Fibroblast of skin of right quadriceps (primary cell): ENCODE measurements at places on chromosomes 7 and 10.
A peak's percentile ranks its signal among the peaks of the same experiment; 100 is the strongest.

- no peak for DNase-seq
These were observed 2.1 kb upstream of the TMEM120A start for GRCh38 chr7:75996476-75996875.

DNA sequence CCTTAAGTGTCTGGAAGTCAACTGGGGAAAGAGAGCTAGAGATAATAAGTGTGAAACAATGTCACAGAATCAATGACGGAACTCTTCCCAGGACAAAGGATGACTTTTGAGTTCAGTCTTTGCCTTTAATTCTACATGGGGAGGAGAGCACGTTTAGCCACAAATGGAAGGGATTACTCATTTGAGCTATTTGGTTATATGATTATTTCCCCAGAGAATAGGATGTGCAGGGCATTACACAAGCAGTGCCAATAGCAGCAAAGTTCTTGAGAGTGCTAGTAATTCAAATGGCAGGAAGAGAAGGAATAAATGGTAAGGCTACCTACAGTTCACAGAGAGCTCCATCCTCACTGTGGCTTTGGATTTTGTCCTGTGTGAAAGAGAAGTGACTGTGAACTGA lies 6.0 kb downstream of the EGFR start:
- peak; percentile 81 for DNase-seq

DNA sequence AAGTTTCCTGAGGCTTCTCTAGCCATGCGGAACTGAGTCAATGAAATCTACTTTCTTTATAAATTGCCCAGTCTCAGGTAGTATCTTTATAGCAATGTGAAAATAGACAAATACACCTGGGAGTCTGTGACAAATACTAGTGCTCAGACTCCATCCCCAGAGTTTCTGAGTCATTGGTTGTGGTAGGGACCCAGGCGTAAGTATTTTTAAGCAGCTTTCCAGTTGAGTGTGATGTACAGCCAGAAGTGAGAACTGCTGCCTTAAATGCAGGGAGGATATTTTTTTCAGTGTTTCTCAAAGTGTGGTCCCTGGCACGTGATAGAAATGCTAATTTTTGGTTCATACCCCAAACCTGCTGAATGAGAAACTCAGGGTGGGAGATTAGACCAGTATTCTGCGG lies 121.7 kb downstream of the SORCS3 start:
- DNase-seq = no peak

GRCh38 chr7:99790407-99790806 lies 6.4 kb upstream of the CYP3A4 start:
- no peak for DNase-seq

DNA sequence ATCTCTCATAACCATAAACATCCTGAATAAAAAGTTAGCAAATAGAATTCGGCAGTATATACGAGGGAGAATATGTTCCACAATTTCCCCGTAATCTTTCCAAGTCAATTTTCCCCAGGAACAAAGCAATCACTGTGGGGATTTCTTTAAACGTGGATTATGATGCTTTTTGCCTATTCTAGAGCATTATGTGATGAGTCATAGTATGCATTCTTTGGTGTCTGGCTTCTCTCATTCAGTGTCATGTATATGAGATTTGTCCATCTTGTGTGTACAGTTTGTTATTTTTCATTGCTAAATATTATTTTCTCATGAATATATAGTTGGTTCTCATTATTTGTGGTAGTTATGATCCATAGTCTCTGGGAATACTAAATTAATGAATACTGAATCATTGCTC lies 9.9 kb upstream of the OR9A4 start:
- DNase-seq = no peak

DNA sequence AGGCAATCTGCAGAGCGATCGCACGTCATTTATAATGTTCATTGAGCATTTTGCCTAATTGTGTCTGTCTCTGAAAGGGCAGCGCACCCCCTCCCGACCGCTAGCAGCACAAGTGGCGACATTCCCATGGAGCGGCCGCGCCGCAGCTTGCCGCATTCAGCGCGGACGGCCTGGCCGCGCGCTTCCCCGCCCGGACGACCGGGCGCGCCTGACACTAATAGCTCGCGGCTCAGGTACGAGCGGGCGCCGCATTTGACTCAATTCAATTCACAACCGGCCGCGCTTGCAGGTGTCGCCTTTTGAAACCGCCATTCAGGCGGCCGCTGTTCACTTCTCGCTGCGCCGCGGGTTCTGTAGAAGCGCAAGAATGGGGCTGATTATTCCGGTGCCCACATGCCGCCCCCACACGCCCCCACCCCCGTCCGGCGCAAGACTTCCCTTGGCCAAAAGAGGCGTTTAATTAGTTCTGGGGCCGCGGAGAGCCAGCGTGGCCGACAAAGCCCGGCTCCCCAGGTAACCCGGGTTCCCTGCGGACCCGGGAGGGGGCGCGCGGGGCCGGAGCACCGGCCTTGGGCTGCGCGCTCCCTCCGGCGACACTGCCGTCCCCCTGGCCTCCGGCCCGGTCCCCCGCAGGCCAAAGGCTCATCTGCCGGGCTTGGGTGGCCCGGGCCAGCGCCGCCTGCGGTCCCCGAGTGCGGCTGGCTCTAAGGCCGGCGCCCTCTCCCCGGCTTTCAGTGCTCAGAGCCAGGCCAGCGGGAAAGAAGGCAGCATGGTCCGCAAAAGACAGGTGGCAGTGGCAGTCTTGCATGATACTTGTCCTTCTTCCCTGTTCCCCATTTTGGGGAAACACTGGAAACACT lies 18.7 kb upstream of the PTF1A start:
- DNase-seq = no peak

GRCh38 chr10:6396652-6397051 lies 183.4 kb downstream of the PRKCQ start:
- peak; percentile 99 for DNase-seq

GRCh38 chr10:54133203-54133602 lies 667.8 kb downstream of the PCDH15 start:
- DNase-seq = no peak

- no peak for DNase-seq
These were observed 612 bp downstream of the SNX8 start for GRCh38 chr7:2313450-2314208.

DNA sequence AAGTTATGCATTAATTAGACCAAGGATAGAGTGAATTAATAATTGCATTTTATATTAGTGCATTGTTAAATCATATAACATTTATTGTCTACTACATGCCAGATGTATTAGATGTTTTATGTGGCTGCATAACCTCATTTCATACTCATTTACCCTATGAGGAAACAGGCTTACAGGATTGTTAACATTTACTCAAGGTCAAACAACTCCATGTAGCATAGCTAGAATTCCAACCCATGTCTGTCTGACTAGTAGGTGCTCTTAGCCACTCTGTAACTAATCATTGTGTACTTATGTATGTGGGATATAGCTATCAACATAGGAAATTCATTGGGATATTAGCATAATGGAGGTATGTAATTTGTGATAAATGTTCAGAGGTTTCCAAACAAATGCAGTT lies 46.3 kb downstream of the PHYHIPL start:
- DNase-seq = peak; percentile 13

DNA sequence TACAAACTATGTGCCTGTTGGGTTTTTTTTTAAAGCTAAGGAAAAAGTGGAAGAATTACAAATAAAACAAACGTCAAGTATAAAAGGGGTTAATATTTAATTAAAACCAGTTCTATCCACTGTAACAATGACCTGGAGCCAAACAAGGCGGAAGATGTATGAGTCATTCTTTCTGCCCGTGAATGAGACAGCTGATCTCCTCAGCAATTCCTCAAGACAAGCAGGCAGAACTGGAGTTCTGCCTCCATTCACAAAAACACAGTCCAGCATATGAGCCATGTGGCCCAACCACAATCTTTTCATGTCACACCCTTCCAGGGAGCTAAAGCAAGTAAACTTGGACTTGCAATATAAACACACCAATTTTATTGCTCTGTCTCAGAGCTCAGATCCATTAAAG lies 8.4 kb downstream of the ETV1 start:
- DNase-seq = peak; percentile 96

- no peak for DNase-seq
These were observed 213.8 kb downstream of the MLLT10 start for GRCh38 chr10:21747809-21748208.

GRCh38 chr10:93813507-93814465 lies 56.0 kb downstream of the LGI1 start:
- peak; percentile 34 for DNase-seq

DNA sequence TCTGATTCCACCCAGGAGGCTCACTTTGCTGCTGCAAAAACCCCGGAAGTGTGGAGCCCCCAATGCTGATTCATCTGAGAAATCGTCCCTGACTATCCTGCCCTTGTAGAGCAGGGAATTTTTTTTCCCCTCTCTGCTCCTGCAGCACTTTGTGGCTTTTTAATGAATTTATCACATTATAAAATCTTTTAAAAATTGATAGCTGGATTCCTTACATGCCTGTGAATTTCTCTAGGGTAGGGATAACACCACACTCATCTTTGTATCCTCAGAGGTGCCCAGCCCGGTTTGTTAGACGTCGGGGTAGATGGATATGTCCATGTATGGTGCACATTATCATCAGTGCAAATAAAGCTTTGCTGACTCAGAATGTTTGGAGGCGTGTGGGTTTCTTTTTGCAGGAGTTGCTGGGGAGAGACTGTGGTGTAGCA lies 185.7 kb downstream of the STK31 start:
- DNase-seq = peak; percentile 75

DNA sequence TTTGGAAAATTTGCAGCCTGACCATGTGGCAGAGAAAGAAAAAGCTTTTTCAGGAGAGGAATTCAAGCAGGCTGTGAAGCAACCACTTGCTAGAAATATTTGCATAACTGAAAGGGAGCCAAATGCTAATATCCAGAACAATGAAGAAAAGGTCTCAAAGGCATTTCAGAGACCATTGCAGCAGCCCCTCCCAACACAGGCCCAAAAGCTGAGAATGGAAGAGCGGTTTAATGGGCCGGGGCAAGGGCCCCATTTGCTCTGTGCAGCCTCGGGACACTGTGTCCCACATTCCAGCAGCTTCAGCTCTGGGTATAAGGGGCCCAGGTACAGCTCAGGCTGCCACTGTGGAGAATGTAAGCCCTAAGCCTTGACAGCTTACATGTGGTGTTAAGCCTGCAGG lies 918.1 kb upstream of the POT1 start:
- DNase-seq = no peak

GRCh38 chr7:146129296-146129695 lies 12.7 kb downstream of the CNTNAP2 start:
- DNase-seq = no peak

DNA sequence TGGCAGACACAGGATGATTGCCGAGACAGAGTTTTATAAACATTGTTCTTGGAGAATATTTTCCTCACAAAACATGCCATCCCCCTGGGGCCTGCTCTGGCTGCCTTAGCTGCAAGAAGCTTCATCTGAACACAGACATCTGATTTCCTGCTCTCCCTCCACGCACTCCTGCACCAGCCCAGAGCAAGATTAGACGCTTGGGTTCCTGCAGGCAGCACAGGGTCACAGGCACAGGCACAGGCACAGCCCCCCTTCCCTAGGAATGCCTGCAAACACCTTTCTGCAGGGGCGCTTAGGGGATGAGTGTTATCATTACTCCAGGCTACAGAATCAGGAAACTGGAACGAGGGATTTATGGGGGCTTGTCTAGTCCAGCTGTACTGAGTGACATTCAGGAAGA lies 450.3 kb downstream of the GRID1 start:
- no peak for DNase-seq

DNA sequence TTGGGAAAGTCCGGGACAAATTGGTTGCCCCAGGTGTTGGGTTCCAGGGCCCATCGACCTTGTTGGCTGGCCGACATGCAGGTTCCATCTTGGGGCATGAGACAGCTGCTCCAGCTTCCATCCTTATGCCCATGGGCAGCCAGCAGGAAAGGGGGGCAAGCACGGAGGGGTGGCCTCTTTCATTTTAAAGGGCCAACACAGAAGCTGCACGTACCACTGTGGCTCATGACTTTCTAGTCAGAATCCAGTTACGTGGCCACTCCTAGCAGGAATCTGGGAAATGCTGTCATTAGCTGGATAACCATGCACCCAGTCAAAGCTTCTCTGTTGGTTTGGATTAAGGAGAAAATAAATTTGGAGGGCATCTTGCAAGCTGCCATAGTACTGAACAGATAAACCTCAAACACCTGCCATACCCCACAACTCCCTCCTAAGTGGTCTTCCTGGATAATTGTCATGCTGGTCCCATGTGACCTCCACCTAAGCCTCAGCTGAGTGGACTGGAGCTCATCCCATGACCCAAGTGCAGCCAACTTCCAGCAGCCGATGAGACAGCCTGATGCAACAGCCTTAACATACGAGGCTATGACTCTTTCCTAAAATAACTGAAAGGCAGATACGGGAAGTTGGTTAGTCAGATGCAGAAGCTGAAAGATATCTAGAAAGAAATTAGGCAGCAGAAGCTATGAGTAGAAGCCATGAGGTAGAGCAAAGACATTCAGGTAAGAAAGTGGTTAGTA lies 21.4 kb upstream of the GSDME start:
- peak; percentile 81 for DNase-seq

DNA sequence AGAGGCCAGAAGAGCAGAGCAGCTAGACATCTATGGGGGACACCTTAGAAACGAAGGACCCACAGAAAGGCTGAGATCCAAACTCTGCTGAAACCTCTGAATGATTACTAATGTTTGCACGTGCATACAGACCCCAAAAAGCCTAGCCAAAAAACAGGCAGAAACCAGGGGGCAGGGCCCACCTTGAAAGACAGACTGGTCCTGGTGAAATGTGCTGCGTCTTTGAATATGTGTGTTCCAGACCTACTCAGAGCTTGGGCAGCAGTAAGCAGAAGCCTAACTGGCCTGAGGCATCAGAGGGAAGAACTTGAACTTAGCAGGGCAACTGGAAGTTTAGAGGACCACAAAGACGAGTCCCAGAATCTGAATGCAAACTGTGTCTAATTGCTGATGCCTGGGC lies 251.8 kb downstream of the TEX36 start:
- DNase-seq = no peak

DNA sequence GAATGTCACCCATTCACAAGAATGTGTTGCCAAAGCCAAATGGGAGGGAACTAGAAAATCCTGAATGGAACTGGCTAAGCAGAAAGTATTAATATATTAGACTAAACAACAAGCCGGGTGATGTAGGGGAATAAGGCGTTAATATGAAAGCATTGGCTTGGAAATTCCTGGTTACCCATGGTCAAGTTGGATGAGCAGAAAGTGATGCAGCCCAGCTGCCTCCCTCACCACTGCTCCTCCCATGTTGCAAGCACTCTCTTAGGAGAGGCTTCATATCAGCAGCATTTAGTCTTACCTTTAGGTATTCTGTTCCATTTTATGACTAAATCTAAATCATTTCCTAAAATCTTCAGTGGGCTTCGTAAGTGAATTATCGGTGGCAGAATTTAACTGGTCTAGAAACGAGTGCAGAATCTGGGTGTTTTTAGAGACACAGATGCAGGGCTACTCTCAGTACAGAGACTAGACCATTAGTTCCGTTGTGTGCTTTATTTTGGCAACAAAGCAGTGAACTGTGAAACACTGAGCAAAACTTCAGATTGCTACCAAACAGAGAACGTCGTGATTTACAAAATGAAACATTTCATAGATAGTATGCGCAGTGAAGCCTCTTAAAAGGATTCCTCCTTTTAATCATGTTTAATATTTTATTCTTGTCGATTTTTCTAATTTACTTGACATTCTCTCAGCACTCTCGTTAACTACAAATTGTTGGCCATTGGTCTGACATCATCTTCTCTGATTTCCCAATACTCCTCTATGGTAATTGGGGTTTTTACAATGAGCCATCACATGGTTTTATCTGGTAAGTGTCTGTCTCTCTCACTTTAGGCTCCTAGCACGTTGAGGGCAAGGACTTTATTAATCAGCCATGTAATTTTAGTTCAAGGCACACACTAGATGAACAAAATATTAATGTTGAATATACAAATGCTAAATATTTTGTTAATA lies 22.0 kb upstream of the HGF start:
- DNase-seq = no peak

- no peak for DNase-seq
These were observed 226.9 kb upstream of the SEMA3D start for GRCh38 chr7:85413718-85414117.
